ENCODE measurements at places on chromosomes 2 and 18. TPM values are rescaled to one million over a fixed set of nuclear protein-coding genes. Genes with fewer than 3 reads are reported as not detected.

GRCh38 chr2:119156105-119156890 is 2.3 kb downstream of the C1QL2 start:
- DNase-seq, result no peak

DNA sequence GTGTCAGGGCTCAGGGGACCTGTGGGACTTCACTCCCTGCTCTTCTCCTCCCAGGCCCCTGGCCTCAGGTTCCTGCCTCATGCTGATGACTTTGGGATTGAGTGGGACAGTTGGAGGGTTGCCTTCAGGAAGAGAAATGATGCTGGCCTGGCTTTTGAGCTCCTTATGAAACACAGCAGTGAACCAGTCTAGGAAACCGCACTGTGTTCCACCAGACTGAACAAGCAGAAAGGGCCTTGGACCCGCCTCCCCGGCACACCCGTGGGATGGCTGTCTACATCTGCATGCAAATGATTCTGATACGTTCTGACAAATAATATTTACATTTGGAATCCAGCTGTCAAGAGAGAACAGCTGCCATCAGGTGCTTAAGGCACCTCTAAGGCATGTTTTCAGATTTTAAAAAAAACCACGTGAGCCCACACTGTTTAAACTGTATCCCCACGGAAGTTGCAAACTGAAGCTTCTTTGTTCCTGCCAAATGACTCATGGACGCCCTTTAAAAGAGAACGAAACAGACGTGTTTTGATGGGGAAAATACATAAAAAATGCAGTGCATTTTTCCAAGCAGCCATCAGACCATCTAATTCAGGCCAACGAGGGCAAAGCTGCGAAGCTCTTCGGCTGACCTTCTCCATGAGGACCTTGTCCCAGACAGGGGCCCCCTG is 27.6 kb upstream of the ASAP2 start:
- DNase-seq, result peak; percentile 92

GRCh38 chr2:134738141-134738870 is 19.5 kb upstream of the TMEM163 start:
- no peak for DNase-seq

DNA sequence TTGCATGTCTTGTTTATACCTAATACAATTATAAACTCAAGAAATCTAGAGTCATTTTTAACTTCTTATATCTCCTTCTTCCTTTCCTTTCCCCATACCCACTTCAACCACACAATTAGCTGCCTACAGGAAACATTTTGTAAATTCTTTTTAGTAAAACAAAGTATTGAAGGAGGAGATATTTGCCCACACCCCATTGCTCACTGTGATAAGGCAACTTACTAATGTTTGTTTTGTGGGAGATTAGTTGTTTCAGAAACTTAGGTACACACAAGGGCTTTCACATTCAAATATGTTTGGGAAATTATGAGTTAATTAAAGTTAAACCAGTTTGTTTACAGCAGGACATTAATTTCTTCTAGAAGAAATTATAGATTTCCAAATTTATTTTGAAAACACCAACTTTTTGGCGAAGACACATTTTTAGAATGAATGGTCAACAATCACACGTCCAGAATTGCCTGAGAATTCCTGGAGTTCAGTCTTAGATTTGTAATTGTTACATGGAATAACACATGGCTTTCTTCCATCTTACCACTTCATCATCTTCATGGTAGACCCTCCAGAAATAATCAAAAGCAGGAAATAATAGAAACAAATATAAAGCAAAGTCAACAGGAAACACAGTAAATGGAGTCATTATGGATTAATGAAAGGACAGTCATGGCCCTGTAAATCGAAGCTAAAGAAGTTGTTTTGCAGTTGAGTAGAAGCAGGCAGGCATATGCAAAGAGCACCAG is 62.5 kb upstream of the RAB27B start:
- no peak for DNase-seq

- DNase-seq, result no peak
These were observed 150.9 kb upstream of the KCNH7 start for GRCh38 chr2:162989507-162989906.

DNA sequence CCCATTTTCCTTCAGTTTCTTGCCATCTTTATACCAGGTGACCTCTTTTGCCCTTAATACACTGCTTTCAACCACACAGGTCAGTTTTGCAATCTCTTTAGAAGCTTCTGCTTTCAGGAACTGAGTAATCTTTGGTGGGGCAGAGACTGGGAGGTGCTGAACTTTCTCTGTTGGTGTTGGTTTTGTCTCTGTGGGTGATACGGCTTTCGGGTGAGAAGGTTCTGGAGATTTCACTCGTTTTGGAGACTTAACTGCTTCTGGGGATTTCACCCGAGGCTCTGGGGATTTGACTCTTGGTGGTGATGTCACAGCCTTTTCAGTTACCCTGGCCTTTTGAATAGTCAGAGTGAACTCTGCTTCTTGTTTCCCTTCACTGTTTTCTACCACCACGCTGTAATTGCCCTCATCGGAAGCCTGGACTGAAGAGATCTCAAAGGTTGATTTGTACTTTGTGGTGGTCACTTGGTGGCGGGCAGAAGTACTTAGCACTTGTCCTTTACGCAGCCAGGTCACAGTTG is 50.4 kb downstream of the PLEKHA3 start:
- no peak for DNase-seq

GRCh38 chr2:53356291-53356905 is 411.2 kb upstream of the CHAC2 start:
- DNase-seq, result peak; percentile 71

The SLC5A7 gene
- not detected for total RNA-seq

The LIPG gene
- total RNA-seq, result 1.7 TPM

DNA sequence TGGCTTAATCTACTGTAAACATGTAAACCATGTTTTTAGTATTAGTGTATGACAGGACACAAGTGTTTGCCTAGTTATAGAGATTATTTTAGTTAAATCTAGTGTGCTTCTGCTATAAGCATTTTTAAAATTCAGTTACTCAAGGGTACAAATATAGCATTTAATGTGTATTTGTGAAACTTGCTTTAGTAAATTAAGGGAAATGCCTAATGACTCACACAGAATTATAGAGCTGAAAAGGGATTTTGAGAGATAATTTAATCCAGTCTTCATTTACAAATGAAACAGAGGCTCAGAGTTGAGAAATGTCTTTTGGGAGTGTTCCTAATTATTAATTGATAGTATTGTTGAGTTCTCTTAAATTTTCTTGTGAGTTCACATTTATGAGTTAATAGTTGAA is 8.2 kb downstream of the ACTR3 start:
- no peak for DNase-seq

The SIX2 gene
- 1.3 TPM for total RNA-seq

DNA sequence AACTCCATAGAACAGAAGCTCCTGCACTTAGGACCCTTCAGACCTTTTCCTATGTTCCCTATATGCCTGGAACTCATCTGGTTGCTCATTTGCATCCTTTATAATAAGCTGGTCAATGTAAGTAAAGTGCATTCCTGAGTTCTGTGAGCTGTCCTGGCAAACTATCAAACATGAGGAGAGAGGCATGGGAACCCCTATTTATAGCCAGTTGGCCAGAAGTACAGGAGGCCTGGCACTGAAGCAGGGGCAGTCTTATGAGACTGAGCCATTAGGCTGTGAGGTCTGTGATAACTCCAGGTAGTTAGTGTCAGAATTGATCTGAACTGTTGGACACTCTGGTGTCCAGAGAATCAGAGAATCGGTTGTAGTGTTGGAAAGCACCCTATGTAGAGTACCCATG is 88.4 kb downstream of the EHD3 start:
- DNase-seq, result no peak

The SKA1 gene
- total RNA-seq, result 0.51 TPM

DNA sequence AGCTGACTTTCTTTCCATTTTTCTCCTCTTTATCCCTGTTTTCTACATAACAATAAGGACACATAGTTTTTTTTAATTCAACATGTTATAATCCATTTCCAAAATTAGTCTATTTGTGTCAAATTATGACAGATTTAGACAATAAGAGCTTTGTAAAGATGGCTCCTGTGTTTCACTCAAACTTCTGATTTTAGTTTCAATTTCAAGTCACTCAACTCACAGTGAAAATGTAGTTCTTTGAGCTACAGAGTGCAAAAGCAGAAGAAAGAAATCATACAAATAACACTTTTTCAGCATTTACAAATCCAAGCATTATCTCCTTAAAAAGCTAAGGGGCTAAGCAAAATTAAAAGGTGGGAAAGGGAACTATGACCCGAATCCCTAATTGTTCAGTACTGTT is 340.7 kb upstream of the TRIB2 start:
- DNase-seq, result no peak

GRCh38 chr2:159637240-159637639 is 20.9 kb upstream of the BAZ2B start:
- no peak for DNase-seq

The SCN3A gene
- total RNA-seq, result 5.8 TPM

The CXCR2 gene
- 2.5 TPM for total RNA-seq

- no peak for DNase-seq
These were observed 55.3 kb downstream of the C2orf76 start for GRCh38 chr2:119311371-119311770.

GRCh38 chr2:30716123-30716900 is 90.9 kb downstream of the CAPN13 start:
- no peak for DNase-seq

GRCh38 chr18:31746396-31746795 is 14.3 kb downstream of the SLC25A52 start:
- DNase-seq, result no peak

The FASTKD1 gene
- total RNA-seq, result 16.8 TPM

DNA sequence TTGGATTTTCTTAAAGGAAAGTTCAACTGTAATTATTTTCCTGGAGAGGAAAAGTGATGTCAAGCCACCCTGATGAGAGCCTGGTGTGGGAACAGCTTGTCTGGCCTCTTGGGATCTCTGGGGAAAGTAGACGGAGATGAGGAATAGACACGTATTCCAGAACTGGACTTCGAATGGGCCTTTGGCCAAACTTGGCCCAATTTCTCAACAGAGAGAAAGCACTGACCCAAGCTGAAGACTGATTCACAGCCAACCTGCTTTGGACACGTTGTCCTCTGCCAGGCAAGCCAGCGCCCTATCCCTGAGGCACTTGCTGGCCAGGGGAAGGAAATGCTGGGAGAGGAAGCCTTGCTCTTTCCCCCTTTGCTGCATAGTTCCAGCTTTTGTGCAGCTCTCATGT is 70.8 kb upstream of the CTAGE1 start:
- DNase-seq, result peak; percentile 88

GRCh38 chr2:112985090-112985489 is 7.3 kb downstream of the IL36G start:
- DNase-seq, result no peak

- no peak for DNase-seq
These were observed 980 bp upstream of the SPTBN1 start for GRCh38 chr2:54455131-54455562.

- no peak for DNase-seq
These were observed 9.4 kb downstream of the MBD2 start for GRCh38 chr18:54215069-54215468.

The PCARE gene
- total RNA-seq, result not detected

DNA sequence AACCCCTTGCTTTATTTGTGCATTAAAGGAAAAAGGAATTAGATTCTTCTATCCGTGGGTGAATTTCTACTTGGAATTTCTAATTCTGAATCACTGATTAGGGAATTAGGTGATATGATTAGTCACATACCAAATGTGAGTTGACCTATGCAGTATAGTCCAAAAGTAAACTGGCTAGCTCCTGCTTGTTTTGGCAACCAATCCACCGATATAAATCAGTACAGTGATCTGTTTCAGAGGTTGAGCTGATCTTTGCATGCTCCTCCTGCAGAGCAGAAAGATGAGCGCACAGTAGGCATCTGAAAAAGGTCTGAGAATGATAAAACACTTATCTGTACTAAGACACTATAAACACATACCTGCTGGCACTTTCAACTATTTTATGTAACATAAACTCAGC is 86.6 kb downstream of the LRP1B start:
- no peak for DNase-seq

DNA sequence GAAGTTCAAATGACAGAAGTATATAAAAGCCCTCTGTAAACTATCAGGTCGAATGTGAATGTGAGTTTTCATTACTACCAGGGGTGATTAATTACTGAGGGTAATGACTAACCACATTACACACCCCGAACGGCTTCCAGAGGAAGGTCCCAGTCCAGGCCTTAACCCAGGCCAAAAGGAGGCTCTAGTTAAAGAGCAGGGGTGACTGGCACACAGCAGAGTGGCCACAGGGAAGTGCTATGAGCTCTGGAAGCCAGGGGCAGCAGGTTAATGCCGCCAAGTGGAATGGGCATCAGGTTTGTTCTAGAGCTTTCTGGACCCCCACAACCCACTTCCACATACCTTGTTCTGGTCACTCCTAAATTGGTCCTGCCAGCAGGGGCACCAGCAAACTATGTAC is 87.7 kb downstream of the BCL11A start:
- no peak for DNase-seq

- no peak for DNase-seq
These were observed 4.1 kb upstream of the LYPD6B start for GRCh38 chr2:149034406-149034805.

The OR6B2 gene
- total RNA-seq, result not detected

GRCh38 chr2:203940039-203940438 is 3.5 kb downstream of the ICOS start:
- DNase-seq, result no peak

GRCh38 chr2:220628252-220628651 is 943.9 kb downstream of the EPHA4 start:
- DNase-seq, result no peak

DNA sequence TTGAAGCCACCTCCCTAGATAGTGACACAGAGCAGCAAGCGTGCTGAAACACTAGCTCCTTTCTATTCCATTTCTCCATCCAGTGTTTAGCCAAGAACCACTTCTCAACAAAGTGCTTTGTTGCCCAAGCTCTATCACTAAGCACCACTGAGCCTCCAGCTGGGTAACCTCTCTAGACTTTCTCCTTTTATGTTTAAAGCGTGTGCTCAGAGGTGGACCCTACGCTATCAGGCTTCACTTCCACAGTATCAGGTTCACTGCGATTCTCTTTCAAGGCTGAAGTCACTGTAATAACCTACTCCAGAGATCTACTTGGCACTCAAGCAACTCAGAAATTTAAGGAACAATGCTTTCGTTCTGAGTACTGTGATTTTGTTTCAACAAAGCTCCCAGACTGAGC is 197.9 kb downstream of the LNPK start:
- no peak for DNase-seq

DNA sequence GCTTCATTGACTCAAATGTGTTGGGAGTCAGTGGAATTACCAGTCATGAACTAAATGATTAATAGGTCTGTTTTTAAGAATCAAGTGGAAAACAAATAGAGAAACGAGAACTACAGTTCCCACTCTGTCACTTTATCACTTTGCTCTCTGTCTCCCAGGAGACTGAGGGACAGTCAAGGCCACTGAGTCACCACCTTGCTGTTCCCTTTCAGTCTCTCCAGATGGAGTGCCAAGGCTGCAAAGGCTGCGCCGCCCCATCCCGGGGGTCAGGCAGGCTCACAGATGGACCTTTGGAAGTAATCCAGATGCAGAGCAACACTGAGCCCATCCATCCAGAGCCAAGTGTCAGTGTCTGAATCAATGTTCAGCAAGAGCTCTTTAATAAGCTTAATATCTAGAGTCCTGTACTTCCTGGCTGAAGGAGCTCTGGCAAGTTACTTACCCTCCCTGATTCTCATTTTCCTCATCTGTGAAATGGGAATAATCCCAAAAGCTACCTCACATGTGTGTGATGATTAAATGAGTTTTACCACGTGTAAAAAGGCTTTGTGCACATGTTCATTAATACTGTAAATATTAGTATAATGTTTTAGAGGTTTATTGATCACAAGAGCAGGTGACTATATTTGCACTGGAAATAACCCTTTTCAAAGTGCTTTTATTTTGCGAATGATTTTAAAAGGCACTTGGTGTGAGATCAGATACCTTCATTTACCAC is 43.0 kb upstream of the EFEMP1 start:
- DNase-seq, result peak; percentile 87
